ENCODE measurements at places on chromosomes 5 and 9.

DNA sequence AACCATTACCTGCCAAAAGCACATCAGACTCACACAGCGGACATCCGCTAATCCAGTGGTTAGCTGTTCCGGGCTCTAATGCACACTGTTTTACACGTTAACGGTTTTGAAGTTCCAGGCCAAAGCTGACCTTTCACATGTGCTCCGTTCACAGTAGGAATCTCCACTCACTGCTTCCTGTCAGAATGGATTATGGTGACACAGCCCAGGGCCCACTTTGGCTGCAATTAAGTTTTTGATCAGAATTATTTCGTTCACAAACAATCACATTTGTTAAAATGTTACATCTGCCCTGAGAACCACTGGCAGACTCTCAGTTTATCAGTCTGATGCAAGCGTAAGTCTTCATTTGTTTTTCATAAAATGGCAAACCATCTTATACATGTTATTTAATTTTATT, 30.2 kb upstream of the CATSPER3 start:
- no peak for DNase-seq

DNA sequence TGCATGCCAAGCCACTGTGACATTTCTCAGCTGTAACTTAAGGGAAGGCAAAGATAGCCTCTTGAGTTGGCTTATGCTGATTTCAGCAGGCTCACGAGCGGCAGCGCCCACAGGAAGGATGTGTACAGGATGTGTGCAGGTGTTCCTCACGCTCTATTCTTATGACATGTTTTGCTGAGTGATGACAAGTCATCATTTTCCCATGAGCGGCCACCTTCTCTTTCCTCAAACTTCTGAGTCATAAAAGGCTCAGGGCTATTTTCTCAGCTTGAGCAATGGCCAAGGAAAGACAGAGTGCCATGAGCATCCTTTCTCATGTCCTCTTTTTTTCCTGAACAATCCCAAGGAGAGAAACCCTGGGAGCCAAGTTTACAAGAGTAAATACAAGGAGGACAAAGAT, 365.9 kb downstream of the PLK2 start:
- no peak for DNase-seq

- no peak for DNase-seq
These were observed 90.3 kb downstream of the MACROH2A1 start for GRCh38 chr5:135308752-135309151.

DNA sequence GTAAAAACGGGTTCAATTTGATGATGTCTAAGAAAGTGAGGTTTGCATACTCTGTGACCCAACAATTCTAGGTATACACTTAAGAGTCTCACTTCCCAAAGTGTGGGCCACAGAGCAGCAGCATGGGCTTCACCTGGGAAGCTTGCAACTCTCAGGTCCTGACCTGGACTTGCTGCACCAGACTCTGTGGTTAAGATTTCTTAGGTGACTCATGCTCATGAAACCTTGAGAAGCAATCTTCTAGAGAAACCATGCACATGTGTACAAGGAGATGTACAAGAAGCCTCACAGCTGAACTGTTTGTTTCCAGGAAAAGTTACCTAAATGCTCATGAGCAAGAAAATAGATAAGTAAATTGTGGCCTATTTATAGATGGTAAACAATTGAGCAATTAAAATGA, 30.0 kb downstream of the DNAJC21 start:
- no peak for DNase-seq

- no peak for DNase-seq
These were observed 457.9 kb upstream of the PTGER4 start for GRCh38 chr5:40221796-40222195.

DNA sequence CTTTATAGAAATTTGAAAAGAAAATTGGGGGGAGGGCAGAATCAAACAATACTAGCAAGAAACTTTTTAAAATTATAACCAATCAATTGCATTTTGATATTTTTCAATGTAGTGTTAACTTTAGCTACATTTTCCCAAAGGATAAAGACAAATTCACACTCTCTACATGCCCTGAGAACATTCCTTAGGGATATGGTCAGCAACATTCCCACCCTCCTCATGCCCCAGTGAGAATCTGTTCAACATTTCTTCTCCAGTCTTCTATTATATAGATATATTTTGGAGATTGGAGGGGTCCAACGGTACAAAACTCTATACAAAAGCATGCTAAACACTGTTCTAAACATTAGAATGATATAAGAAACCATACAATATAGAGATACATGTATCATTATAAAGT, 11.6 kb upstream of the PRR16 start:
- DNase-seq, result no peak

- peak; percentile 9 for DNase-seq
These were observed at the start of gene SEPTIN8 for GRCh38 chr5:132777209-132778069. Gene SEPTIN8 (minus strand): TSS chr5:132777239. CDS start chr5:132777137, 102 bp downstream.

DNA sequence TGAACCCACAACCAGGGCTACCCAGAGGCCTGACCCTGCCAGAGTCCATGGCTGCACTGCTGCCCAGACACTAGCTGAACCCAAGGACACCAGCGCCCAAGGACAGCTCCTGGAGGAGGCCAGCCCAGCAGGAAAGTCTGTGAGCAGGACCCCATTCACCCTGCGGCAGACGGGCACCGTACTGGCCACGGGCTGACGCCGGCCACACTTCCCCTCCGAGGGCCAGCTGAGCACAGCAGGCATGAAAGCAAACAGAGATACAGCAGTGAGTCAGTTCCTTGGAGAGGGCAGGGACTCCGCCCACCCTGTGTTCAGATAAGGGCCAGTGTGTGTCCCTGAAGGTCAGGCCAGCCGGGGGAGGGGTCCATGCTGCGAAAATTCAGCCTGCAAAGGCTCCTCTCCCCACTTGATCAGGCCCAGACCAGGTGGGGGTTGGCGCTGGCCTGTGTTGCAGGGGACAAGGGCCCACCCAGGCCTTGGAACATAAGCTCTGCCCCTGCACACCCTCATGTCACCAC, 3.2 kb downstream of the RNF208 start:
- no peak for DNase-seq

- DNase-seq, result no peak
These were observed 41.4 kb downstream of the PSIP1 start for GRCh38 chr9:15469406-15469805.

DNA sequence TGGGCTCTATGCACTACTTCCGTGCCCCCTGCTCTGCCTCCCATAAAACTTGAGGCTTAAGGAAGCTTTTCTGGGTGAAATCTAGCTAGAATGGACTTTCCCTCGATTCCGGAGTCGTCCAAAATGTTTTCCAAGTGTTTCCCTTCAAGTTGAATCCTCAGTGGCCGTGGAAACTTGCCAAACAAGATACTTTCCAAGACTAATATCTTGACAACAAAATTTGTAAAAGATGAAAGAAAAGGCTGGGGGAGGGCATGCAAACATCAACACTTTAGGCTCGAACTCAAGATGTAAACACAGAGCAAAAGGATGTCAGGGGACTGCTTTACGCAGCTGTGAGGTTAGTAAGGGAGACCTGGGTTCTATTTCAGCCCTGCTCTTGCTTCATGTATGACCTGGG, 482.8 kb upstream of the KLF4 start:
- no peak for DNase-seq

DNA sequence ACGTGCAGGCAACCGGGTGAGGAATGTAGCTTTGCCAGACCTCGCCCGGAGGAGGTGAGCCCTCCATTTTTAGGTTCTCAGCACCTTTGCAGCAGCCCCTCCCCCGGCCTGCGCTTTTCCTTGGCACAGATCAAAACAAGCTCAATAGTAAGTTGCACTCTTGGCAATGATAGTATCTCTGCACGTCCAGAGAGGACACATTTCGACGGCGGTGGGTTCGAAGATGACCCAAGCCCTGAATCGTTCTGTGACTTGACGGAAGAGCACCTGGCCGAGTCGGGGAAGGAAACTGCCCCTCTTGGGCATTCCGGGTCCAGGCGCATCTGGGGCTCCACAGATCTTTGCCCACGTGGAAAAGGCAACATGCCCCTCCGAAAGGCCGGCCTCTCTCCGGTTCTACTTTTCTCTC, 904 bp downstream of the GDNF start:
- no peak for DNase-seq

DNA sequence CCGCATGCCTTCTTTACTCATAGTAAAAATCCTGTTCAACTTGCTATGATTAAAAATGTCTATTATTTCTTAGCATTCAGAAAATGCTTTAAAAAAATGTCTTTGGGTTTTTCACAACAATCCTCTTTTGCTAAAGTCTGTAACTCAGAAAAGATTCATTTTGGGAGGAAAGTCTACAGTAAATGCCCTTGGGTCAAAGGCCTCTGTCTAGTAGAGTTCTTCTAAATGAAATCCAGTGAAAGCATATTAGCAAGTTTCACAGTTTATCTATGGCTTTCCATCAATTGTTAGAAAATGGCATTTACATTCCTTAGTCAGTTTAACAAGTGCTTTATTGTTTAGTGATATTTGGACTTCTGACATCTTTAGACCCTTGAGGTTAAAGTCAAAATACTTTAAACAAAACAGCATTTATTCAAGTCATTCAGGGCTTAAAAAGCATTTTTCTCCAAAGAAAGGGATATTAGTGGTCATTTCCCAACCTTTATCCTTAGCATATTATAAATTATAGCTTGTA, 137.1 kb upstream of the TARS1 start:
- no peak for DNase-seq

- no peak for DNase-seq
These were observed 288.3 kb upstream of the CLINT1 start for GRCh38 chr5:158147227-158147626.

DNA sequence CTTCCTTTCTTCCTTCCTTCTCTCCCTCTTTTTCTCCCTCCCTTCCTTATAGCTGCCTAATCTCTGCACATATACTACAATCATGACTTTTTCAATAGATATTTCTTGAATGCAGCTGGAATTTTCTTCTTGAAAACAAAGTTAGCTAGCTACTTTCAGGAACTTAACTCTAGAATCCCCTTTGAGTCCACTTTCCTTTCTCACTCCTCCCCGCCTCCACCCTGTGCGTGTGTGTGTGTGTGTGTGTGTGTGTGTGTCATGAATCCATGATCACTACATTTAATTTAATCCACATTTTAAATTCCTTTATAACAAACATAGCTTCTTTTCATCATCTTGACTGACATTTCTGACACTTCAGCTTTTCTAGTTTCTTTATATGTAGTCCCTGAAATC, 167.5 kb upstream of the KLF9 start:
- DNase-seq, result no peak

DNA sequence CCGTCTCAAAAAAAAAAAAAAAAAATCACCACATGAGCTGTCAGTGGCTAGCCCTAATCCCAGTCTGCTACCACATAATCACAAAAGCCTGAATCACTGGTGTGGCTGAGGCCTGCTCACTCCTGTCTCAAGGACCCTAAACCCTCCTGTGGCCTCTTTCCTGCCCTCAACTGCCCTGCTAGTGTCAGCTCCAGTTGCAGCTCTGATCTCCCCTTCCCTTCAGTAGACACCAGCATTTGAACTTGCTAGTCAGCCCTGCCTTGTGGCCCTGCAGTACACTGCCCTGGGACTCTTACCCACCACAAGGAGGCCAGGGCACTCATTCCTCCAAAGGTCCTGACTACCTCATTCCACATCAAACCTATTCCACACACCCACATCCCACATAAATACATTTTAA, 9.5 kb upstream of the P4HA2 start:
- DNase-seq, result no peak

DNA sequence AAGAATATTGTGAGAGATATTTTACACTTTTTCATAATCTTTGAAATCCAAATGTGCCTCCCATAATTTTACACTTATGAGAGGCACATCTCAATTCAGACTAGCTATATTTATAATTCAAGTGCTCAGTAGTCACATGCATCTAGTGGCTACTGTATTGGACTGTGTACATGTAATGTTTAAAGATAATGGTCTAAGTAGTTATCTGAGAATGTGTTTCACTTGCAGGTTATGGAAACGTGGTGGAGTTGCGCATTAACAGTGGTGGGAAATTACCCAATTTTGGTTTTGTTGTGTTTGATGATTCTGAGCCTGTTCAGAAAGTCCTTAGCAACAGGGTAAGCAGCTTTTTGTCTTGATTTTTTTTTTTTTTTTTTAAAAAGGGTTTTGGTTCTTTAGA, 28.8 kb downstream of the G3BP1 start:
- DNase-seq, result no peak

- no peak for DNase-seq
These were observed 151.6 kb downstream of the FOCAD start for GRCh38 chr9:20835377-20836286.

DNA sequence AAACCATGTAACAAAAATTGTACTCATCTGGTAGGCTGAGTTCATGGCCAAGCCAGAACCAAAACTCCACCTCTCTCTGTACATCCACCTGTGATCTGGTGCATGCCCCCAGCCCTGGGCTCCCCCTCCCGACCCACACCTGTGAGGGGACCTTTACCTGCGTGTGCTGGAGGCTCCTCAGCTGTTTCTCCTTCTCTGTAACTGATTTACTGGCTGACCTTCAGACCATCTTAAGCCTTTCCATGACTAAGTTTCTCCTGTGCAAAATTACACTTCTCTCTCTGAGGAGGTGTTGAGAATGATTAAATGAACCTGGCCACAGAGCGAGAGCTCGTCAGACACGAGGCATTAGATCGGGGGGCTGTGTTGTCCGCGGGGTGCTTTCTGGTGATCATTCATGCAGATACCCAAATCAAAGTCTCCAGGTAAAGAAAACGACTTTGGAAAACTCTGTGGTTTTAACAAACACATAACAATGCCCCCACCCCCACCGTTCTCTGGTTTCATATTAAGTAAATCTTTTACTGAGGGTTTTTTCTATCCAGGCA, 136.4 kb downstream of the SEMA5A start:
- no peak for DNase-seq

DNA sequence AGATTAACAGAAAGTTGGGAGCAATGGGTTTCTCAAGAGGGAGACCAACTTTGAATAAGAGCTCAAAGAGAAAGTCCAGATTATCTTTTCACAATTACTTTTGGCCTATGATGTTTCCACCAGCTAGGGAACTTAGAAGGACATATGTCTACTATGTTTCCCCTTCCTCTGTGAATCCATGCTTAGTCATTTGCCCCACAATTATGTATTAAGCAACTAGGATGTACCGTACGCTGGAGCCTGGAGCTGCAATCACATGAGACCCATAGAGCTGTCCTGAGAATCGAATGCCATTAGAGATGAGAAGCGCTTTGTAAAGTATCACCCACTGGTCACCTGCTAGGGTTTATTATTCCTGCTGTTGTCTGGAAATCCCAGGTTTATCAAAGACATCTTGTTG, 78.8 kb downstream of the PDE6A start:
- DNase-seq, result no peak

- no peak for DNase-seq
These were observed 5.3 kb downstream of the BARX1 start for GRCh38 chr9:93949694-93950449.

DNA sequence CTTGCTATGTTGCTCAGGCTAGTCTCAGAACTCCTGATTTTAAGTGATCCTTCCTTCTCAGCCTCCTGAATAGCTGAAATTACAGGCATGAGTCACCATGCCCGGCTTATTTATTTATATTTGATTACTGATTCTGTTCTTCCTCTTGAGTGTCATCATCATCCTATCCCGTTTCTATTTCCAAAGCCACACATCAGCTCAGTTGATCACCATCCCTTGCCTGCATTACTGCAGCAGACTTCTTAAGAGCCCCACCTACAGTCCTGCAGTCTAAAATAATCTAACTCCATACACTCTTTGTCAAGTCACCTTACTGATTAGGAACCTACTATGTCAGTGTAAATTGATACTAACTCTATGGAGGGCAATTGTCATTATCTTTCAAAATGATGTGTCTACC, 138.9 kb upstream of the RAI14 start:
- DNase-seq, result no peak

GRCh38 chr5:138705567-138705966, 47.7 kb upstream of the CTNNA1 start:
- DNase-seq, result no peak

GRCh38 chr9:105672711-105673234, 10.5 kb downstream of the TAL2 start:
- DNase-seq, result no peak

Measured in stimulated activated CD4-positive, alpha-beta T cell treated with anti-CD3 and anti-CD28 coated beads, TNF-alpha, amount 100 ng/mL, for 24 hours (primary cell).